ENCODE measurements at places on chromosomes 16 and 17.

GRCh38 chr16:74659041-74659440 lies 7.6 kb downstream of the RFWD3 start:
- DNase-seq: no peak

DNA sequence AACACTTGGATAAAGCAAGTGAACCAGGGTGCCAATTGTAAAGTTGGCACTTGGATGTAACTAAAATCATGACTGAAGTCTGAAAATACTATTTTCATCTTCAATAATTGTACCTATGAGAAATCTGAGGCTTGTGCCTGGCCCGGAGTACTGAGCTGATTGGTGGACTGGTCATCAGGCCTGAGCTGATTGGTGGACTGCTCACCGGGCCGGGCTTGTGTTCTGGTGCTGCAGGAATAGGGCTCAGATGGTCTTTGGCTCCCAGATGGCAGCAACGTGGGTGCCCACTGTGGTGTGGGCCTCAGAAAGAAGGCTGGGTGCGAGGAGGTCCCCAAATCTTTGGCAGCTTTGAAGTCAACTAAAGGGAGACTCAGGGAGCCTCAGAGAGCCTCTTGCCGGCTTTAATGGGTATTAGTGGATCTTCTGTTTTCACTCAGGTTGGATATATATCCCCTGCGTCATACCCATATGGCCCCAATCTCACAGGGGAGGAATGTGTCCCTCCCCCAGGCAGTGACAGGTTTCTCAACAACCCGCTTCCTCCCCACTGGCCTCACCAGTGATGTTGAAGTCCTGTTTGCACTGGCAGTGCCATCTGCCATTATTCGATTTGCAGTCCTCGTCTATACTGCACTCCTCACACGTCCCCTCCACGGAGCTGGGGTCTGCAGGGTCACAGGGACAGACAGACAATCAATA lies 4.7 kb downstream of the UMOD start:
- DNase-seq: no peak

DNA sequence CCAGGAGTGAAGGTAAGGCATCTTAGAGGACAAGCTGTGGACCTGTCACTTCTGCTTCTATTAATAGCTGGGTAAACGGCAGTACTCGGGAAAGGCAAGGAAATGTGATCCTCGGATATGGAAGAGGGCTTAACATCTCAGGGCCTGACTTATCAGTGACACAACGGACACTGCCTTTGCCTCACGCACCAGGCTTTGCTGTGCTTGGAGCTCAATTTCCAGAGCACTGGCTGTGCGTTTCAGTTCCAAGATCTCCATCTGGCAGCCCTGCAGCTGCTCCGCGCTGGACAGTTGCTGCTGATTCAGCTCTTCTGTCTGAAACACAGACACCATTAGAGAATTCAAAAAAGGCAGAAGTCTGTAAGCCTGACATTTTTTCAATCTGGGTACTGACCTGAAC lies 3.5 kb downstream of the KRT40 start:
- no peak for DNase-seq

DNA sequence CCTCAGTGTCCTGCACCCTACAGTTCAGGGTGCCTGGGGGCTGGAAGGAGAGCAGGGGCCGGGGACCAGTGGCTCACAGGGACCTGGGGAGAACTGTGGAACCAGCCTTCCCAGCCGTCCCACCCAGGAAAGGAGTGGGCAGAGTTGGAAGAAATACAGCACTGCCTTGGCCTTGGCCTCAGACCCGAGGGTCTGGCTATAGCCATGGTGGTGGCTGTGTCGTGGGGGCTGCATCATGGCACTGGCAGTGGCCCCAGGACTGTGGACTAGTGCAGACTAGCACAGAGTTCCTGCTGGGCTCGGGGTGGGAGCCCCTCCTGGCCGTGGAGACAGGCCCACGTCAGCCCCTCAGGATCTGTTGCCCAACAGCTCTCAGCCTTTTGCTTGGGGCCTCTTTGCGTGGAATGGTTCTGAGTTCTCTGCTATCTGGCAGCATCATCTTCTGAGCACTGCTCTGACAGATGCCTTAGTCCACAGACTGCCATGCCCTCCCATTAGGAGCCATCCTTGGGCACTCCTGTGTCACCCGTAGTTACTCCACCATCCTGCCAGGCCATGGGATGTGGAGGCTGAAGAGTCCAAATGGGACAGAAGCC lies 12.6 kb upstream of the DNASE1 start:
- no peak for DNase-seq

Data from NCI-H345 (cell line).